Brain pericyte (primary cell): ENCODE measurements at places on chromosomes 5 and 9.

GRCh38 chr5:181120306-181120705, 10.7 kb downstream of the OR2V1 start:
- DNase-seq, result no peak

DNA sequence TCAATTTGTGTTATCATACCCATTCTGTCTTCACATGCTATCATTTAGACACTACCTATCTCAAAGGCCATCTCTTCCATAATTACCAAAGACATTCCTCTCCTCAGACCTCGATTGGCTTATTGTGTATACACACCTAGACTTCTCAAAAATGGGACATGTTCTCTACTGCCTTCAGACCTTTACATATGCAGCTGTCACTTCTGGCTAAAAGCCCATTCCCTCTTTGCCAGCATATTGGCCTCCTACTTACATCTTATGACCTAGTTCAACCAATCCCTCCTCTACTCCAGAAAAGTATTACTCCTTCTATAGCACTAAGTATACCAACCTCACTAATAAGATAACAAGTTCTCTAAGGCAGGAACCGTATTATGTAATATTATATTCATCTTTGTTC, 84.4 kb downstream of the RAPGEF6 start:
- no peak for DNase-seq

- DNase-seq, result no peak
Observed at GRCh38 chr5:149280124-149280523, 8.5 kb downstream of the AFAP1L1 start.

GRCh38 chr5:57445006-57445704, 37.5 kb downstream of the ACTBL2 start:
- DNase-seq, result no peak

DNA sequence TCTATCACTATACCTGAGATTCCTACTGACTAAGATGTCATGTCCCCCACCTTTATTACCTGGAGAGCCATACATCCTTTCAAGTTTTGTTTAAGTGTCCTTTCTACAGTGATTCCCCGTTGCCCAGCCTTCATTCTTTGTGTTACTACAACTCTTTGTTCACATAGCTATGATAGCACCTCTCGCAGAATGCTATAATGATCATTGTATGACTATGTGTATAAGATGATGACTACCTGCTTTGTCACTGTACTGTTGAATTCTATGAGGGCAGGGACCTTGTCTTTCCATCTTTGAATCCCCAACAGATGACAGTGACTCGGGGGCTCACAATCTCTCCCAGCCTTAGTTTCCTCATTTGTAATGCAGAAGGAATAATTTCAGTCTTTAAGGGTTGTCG, 361.2 kb downstream of the NPR3 start:
- no peak for DNase-seq

DNA sequence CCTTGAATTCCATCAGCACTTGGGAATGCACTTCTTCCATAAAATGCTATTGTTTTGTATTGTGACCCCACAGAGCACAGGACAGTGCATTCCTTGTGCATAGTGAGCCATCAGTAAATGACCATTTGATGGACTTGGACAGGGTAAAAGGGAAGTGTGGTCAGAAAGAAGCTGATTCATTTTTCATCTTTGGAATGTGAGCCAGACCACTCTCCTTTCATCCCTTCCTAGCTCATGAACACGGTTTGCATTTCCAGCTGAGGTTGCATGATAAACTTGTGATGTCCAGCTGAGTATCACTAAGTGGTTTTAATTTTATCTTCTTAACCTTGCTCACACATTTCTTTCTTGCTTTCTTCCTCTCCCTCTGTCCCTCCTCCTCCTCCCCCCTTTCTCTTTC, 101.3 kb downstream of the NUDT12 start:
- no peak for DNase-seq

GRCh38 chr5:173501271-173501670, 115.2 kb downstream of the BOD1 start:
- no peak for DNase-seq

DNA sequence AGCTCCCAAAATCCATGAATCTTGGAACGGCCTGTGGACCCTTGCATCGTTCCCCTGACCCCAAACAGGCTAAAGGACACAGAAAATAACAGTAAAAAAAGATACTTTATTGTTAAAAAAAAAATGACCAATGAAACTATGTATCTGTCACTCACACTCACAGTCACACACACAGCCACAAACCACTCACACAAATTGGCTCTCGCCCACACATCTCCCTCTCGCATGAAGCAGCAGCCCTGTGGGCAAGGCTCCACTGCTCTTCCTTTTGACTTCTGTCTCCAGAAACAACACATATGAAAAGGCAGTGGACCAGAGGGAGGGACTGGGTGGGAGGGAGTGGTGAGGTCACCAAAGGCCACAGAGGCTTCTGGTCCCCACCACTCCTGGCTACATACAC, 56.6 kb downstream of the SLC36A1 start:
- no peak for DNase-seq

DNA sequence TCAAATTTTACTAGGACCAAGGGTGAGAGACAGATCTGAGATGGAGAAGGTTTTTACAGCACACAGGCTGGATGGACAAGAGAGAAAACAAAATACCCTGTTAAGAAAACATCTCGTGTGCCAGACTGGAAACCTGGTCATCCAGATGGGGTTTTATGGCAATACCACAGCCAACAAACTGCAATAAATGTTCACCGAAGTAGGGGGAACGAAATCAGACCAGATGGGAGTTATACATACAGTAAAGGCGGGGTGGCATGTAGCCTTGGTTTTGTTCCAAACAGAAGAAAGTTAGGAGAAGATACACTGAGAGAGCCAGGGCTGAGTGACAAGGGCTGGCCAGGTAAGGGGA, 63.3 kb downstream of the DCP2 start:
- DNase-seq, result no peak

- DNase-seq, result no peak
Observed at GRCh38 chr5:3659907-3660306, 64.3 kb downstream of the IRX1 start.

DNA sequence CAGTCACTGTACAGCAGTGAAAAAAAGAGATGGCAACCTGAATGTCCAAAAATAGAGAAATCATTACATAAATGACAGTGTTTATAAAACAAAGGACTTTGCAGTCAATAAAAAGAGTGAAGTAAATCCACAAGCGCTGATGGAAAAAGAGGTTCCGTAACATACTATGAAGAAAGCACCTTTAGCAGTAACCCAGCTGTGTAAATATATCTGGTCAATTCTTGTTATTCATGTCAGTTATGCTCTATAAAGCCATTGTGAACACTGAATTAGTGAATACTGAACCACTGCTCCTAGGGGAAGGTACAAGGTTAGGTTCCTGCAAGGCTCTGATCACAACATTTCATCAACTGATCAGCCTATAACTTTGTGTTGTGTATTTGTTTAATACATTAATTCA, 39.5 kb downstream of the CCNJL start:
- no peak for DNase-seq

- no peak for DNase-seq
Observed at GRCh38 chr5:146426853-146427618, 20.1 kb upstream of the TCERG1 start.

DNA sequence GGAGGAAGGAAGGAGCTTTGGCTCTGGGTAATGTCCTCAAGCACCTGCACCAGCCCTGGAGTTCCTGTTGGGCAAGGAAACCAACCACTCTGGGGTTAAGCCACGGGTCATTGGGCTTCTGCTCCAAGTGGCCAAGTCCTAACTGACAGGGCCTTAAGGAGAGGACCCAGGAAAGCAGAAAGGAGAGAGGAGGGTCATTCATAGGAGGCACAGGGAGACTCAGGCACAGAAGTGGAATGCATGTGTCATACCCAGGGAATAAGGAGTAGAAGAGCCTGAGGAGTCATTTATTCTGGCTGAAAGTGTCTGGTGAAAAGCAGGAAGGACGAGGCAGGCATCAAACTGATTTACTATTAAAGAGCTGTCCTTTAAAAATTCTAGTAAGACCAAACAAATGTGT, 129.2 kb downstream of the DMRT2 start:
- no peak for DNase-seq

- DNase-seq, result no peak
Observed at GRCh38 chr5:2562036-2562435, 189.4 kb downstream of the IRX2 start.

GRCh38 chr5:112511920-112512319, 92.8 kb upstream of the EPB41L4A start:
- no peak for DNase-seq

DNA sequence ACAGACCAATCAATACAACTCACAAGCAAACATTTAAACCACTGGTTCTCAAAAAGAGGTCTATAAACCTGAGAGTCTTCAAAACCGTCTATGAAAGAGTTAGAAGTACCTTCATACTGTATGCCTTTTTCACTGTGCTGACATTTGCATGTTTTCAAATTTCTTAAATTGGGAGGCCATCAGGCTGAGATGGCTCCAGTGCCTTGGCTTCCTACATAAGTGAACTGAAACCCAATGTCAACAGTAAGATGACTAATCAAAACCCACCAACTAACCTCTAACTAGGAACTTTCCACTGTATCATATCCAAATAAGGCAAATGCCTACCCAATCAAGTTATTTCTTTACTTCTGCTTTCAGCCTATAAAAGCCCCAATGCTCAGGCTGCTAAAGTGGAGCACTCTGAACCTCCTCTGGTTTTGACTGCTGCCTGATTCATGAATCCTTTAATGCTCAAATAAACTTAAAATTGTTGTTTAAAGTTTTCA, 35.1 kb downstream of the FAM13B start:
- no peak for DNase-seq

DNA sequence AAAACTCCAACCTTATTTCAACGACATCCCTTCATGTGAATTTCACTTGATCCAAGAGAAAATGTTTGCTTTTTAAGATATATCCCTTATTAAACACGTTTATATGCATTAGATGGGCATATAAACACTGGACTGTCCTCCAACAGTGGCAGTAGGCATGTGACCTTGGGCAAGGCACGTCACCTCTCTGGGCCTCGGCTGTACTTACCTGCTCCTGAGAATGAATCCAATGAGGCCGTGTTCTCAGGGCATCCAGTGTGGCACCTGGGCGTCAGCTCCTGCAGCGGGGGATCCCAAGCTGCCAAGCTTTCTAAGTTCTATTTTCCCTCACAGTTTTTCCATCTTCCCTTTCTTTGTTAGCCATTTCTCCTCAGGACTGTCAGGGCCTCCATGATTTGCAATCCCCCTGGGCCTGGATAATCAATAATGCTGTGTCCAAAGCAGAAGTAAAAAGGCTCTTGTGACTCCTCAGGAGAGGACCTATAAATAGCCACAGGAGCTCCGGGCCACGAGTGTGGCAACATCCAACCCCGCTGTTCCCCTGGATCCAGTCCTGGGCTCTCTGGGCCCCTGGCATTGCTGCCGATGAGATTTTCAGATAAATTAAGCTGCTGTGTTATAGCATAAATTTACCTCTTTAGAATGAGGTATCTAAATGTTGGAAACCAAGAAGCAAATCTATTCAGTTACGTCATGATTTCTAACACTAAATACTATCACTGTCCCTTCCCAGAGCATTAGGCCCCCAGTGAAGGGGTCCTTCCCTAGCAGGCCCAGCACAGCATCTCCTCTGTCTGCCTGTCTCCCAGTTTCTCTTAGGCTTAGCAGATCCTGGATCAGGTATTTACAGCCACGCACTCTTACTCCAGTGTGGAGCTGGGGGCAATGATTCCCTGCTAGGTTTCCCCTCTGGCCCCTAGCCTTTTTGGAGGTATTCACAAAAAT, 76.8 kb downstream of the PTPN3 start:
- DNase-seq, result no peak

DNA sequence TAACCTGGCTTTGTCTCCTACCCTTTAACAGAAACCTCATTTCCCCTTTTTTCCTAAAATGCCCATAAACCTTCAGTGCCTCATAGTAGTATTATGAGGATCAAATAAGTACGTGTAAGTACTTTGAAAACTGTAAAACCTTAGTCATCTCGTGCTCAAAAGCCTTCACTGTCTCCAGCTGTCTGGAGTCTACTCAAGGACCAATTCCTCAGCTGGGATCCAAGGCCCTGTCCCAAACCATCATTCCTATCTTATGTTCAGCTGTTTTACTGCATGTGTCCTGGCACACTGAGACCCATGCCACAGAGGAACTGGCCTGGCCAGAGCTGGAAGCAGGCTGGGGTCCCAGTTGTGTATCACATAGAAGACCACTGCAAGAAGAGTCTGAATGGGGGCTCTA, 15.9 kb downstream of the ADAMTSL1 start:
- DNase-seq, result no peak

GRCh38 chr5:493119-493701, 31.0 kb downstream of the SLC9A3 start:
- DNase-seq, result no peak

- DNase-seq, result no peak
Observed at GRCh38 chr5:77963795-77964194, 187.7 kb upstream of the TBCA start.

DNA sequence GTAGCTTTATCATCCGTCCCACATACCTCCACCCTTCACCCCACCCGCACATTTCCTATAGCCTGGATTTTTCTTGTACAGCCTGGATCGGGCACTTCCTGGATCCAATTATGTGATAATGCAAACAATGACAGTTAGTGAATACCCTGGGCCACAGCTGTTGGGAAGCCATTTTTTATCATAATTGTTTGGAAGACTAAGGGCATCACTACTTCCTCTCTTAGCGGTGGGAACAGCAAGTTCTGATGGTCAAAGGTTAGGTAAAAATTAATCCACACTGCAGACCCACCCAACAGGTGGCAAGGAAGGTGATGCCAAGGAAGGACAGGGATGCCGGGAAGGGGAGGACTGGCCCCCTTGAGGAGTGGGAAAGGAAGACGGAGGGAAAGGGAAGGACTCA, 183.7 kb downstream of the SAXO1 start:
- DNase-seq, result no peak

DNA sequence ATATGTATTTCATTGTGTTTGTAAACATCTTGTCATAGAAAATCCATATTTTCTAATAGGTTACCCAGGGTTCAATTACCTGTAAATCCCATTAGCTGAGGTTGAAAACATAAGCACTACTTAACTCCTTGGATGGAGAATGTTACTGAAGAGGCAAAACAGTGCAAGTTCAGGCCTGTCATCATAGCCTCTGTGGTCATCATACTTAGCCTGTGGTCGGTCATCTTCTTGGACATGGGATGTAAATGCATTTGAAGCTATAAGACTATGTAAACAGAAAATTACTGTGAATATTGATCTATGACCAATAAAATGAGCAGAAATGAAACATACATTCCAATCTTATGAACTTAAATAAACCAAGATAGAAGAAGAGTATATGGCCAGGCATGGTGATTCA, 164.7 kb downstream of the CHSY3 start:
- no peak for DNase-seq

DNA sequence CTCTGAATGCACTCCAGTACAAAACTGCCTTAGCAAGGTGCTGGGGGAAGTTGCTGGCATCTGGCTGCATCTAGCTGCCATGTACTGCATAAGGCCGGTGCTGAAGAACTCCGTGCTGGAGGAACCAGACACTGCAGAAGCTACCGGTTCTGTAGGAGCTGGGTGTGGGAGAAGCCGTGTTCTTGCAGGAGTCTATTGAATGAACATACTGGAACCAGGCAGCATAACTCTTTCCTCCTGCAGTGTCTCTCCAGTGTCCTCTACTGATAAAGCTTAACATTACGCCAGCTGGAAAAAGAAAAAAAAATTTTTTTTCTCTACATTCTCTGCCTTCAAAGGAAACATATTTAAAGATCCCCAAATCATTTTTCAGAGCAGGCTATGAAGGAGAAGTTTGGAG, 38.5 kb downstream of the VPS13A start:
- no peak for DNase-seq
